ENCODE measurements at places on chromosomes 6 and 20.

DNA sequence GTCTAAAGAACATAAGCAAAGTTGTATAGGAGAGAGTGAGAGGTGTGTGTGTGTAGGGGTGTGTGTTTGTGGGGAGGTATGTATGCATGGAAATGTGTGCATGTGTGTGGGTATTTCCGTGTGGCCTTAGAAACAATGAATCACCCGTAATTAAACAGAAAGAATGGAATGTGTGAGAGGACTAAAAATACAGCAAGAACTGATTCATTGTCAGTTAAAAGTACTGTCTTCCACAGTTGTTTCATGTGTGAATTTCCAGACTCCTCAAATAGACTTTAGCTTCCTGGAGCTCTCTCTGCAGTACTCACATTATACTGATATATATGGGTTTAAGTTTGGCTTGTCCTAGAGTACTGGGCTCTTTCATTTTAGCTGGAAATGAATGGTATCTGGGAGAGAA, 145.7 kb downstream of the RIMS1 start:
- DNase-seq: peak; percentile 55

- DNase-seq: no peak
Measured at GRCh38 chr6:150413781-150414281, 45.0 kb downstream of the IYD start.

GRCh38 chr20:1163105-1163504, 21.7 kb downstream of the TMEM74B start:
- no peak for DNase-seq

DNA sequence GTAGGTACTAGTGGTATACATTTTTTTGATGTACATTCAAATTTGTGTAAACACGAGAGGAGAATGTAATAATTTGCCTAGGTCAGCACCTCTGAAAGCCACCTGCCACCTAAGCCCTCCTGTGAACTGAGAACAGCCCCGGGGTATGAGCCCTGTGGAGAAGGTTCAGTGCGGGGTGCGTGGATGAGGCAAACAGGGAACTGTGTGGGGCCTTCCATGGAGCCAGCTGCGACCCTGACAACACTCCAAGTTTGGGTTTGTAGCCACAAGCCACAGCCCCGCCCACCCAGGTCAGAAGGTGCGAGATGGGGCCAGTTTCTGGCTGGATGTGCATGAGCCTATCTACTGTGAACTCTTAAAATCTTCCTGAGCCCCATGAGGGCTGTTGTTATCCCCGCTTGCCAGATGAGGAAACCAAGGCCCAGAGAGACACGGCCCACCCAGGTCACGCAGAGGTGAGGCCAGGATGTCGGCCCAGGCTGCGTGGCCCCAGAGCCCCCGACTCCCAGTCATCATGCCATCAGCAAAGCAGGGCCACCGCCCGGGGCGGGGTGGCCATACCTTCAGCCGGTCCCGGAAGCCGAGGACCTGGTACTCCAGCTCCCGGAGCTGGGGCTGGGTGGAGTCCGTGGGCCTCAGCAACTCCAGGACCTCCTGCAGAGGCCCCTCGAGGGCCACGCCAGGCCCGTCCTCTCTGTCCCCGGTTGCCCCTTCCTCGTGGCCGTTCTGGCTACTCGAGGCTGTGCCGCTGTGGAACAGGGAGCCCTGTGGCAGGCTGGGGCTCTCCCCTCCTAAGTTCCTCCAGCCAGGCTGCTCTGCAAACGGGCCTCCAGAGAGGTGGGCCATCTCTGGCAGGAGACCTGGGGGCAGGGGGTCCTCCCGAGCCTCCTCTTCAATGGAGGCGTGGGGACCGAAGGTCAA, 89.6 kb downstream of the RIPOR3 start:
- DNase-seq: no peak

- no peak for DNase-seq
Measured at GRCh38 chr20:4870906-4871305, 130.4 kb downstream of the SLC23A2 start.

GRCh38 chr20:4999788-5000187, 1.5 kb downstream of the SLC23A2 start:
- DNase-seq: no peak

DNA sequence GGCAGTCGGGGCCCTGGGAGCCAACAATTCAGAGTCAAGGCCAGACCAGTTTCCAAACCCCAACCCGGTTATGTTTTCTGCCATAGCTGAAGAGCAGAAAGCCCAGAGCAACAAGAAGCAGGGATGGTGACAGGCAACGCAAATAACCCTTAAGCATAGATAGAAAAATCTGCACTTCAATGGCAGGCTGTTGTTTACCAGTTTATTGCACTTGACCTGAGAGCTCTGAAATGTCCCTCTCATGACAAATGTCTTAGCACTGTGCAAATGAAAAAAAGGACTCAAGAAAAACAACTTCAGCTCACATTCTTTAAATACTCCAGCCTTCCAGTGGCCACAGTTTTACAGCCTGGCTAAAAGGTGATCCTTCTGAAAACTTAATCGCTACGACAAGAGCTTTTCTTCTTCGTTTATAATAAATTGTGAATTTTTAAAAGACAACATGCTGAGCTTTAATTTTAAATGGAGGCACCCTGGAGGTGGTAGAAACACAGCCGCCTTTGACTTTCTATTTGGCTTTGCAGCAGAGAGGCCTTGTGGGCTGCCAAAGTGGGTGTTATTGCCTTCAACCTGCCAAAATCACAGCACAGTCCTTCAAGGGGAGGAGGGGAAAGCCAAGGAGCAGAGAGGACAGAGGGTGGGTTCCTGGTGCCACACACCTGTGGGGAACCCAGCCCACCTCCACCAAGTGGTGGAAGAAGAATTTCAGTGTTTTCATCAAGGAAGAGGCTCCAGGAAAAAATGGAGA, 289.5 kb upstream of the CDYL start:
- DNase-seq: no peak

GRCh38 chr20:38673725-38674091, 50.6 kb upstream of the SLC32A1 start:
- peak; percentile 10 for DNase-seq

GRCh38 chr6:149031201-149031858, 284.5 kb downstream of the UST start:
- DNase-seq: no peak

- no peak for DNase-seq
Measured at GRCh38 chr6:7237653-7238188, 75.3 kb downstream of the SSR1 start.

- DNase-seq: no peak
Measured at GRCh38 chr6:105644073-105644489, 241.2 kb upstream of the PREP start.

DNA sequence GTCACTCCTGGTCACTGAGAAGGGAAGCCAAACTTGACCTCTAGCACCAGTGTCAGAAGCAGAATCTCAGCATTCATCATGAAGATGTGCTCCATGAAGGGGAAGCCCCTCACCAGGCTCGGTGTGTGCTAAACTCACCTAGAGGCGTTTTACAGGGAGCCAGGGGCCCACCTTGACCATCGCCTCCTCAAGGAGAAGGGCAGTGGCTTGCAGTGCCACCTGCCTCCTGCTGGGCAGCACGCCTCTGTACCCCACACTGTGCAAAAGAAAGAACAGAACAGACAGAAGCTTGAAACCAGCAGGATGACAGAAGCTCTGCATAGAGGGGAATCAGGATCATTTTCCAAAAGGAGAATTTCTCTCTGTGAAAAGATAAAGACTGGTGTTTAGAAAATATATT, 39.7 kb downstream of the NOX3 start:
- DNase-seq: no peak

GRCh38 chr6:41193884-41194283, 7.1 kb downstream of the TREML2 start:
- no peak for DNase-seq

GRCh38 chr20:56552911-56553629, 20.0 kb downstream of the FAM209B start:
- no peak for DNase-seq

DNA sequence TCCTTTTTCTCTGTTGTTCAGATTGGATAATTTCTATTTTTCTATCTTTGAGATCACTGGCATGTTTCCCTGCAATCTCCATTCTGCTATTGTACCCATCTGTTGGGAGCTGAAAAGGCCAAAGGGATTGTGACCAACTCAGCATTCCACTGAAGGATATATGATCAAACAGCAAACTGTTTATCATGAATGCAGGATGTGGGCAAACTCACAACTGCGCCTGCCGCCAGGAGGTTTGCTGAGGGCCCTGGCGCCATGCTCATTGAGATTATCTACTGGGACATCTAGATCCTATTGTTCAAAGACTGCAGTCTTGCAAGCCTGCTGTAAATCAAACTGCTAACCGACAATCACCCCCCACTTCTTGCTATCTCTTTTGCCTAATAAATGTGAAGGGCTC, 3.8 kb upstream of the FKBP1A start:
- DNase-seq: no peak

- peak; percentile 60 for DNase-seq
Measured at GRCh38 chr6:132919045-132919860, 104.9 kb downstream of the RPS12 start.

DNA sequence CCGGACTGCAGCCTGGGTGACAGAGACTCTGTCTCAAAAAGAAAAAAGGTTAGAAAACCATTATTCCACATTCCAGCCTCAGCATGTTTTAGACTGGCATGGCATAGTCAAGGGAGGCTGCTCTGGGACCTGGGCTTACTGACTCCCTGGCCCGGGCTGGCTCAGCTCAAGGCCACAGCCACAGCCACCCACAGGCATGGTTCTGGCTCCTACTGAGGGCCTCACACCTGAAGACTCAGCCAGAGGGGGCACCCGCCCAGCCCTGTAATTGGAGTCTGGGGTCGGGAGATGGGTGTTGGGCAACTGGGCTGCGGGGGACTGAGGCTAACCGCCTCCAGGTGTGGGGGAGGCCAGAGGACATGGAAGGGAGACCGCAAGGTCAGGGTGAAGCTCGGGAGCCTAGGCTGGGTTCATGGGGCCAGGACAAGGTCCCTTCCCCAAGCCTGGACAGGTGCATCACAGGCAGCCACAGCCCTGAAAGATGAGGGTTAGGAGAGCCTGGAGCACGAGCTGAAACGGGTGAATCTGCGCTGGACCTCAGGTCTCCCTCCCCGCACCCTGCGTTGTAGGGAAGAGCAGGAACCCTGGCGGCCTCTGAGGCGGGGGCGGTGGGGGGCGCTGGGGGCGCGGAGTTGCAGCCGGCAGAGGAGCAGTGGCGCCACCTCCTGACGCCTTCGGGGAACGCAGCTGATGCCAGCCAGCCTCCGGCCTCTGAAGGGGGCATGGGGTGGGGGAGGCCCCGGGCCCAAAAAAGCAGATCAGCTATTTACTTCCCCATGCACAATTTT, 67.7 kb upstream of the SRSF6 start:
- no peak for DNase-seq

DNA sequence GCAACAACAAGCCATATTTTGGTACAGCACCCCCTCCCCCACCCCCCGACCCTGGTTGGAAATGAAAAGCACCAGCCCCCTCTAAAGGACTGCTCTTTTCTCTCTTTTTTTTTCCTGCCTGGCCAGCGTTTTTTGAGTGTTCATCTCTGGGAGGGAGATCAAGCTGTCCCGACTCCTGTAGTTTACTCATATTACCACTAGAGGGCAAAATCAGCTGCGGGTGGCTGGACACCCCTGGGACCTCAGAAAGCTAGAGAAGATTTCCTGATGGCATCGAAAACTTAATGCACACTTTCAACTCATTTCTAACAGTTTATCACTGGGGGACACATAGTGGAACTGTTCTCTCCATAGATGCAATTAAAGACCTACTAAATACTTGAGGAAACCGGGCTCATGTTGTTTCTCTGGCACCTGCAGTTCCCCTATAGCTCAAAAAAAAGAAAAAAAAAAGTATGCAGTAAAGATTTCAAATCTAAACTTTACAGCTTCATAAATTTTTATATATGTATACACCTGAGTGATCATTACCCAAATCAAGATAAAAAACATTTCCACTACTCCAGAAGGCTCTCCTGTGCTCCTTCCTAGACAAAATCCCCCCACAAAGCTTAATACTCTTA, 24.4 kb downstream of the CNBD2 start:
- DNase-seq: peak; percentile 89

DNA sequence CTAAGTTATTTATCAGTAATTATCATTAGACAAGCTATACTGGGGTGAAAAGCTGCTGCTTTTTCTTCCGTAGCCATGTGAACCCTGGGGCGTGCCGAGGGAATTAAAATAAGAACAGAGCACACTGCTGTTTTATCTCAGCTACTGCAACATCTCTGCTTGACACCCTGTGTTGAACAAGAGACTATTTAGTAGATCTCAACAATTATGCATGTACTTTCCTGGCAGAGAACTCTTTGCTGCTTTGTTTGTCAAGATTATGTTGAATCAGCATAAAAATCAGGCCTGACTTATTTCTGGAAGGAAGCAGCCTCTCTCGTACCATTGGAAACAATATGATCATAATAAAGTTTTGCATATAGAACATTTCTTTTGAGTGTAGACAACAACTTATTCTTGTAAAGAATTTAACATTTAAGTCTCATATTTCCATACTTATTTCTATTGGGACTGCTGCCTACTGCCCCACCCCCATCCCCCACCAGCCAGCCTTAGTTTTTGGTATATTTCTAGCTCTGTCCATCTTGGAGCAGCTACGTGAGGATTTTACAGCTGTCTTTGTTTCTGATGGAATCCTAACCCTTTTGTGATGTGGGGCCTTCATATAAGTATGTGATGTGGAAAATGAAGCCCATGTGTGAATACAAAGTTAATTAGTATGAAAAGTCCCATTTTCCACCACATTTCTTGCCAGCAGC, 1011.4 kb downstream of the KIF16B start:
- DNase-seq: no peak

DNA sequence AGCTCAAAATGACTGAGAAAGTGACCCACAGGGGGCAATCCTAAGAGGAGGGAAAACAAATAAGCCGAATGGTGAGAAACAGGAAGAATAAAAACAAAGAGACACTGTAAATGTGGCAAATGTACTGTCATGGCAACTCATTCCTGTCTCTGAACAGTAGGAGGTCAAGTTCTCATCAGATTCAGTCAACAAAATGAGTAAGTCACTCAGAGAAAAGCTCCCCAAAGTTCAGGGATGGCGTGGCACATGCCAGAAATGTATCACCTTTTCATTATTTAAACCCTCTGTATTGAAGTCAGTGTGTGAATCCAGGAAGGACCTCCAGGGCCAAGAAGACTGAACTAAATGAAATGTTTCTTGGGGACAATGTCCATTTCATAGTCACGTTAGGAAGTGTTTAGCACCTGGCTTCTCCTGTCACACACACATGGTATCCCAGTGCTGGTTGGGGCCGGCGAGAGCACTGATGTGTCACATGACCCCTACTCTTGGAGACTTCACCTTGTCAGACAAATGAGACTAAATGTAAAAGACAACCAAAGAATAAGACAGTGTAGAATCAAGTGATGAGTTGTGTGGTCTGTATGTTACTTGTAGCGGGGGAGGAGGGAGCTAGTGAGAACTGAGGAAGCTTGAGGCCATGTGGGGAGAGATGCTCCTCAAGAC, 20.7 kb downstream of the CNR1 start:
- DNase-seq: no peak

All from AG08395 (cell line).